ENCODE measurements at places on chromosomes 16 and 17. TPM values are rescaled to one million over a fixed set of nuclear protein-coding genes. Genes with fewer than 3 reads are reported as not detected.
A peak's percentile ranks its signal among the peaks of the same experiment; 100 is the strongest.

The SAMD14 gene
- total RNA-seq = 0.55 TPM

The USP6 gene
- total RNA-seq = 0.08 TPM

The FGF11 gene
- total RNA-seq = 16.6 TPM

The ATAD5 gene
- total RNA-seq = 37.0 TPM

The TRPV3 gene
- total RNA-seq = 0.37 TPM

The FOXO3B gene
- total RNA-seq = 5.8 TPM

The CA4 gene
- not detected for total RNA-seq

The PROCA1 gene
- total RNA-seq = 5.3 TPM

The ZNF785 gene
- total RNA-seq = 11.7 TPM

DNA sequence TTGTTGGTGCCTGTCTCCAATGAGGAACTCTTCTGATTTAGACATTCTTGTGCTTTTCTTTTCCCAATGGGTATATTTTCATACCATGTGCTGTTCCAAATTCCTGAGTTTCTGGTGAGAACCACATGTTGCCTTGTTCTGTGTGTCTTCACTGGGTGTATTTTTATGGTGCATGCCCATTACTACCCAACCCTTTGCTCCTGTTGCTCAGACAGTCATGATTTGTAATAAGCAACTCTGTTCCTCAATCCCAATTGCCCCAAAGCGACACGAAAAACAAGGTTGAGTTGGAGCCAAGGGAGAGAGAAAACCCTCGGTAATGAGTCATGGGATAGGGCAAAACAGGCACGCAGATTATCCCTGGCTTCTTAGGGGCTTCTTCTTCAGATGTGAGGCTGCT lies 101.8 kb downstream of the ABCA8 start:
- H3K4me3 ChIP-seq = no peak overlapping the region
- no peak for DNase-seq
- no peaks in the 10 kb centered on the region for H3K36me3 ChIP-seq

DNA sequence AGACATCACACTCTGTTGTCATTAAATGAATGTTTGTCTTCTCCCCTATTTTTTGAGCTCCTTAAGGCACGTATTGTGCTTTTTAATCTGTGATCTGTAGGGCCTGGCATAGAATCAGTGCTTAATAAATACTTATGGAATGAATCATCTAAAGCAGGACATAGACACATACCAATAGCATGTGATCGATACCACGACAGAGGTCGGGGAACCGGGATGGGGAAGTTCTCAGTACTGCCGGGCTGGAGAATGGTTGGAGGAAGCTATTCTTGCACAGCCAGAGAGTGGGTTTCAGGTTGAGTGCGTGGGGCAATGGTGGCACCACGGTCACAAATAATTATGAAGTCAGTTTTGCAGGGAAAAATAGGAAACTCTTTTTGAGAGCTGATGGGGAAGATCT lies 26.8 kb downstream of the NLRP1 start:
- H3K27me3 ChIP-seq = no peaks in the 10 kb centered on the region
- no peak for DNase-seq
- peaks cover 14% of the 10 kb centered on the region for H3K4me1 ChIP-seq

DNA sequence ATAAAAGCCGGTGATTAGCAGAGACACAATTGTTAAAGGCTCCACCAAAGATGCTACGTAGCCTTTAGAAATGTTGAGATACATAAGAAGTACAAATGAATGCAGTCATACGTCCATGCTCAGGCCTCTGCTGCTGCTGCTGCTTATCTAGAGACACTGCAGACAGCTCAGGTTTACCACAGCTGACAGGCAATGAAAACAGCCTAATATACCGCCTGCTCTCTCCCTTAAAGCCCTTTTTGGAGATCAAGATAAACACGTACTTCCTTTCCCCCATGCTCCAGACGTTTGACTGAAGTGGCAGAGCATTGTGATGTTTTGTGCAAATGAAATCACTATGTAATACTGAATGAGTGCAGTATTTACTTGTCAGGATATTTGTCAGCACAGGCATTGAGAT lies 185.3 kb downstream of the AATF start:
- H3K27ac ChIP-seq = no peak overlapping the region
- DNase-seq = no peak
- no peaks in the 10 kb centered on the region for H3K4me1 ChIP-seq
- H3K4me3 ChIP-seq = no peak overlapping the region

DNA sequence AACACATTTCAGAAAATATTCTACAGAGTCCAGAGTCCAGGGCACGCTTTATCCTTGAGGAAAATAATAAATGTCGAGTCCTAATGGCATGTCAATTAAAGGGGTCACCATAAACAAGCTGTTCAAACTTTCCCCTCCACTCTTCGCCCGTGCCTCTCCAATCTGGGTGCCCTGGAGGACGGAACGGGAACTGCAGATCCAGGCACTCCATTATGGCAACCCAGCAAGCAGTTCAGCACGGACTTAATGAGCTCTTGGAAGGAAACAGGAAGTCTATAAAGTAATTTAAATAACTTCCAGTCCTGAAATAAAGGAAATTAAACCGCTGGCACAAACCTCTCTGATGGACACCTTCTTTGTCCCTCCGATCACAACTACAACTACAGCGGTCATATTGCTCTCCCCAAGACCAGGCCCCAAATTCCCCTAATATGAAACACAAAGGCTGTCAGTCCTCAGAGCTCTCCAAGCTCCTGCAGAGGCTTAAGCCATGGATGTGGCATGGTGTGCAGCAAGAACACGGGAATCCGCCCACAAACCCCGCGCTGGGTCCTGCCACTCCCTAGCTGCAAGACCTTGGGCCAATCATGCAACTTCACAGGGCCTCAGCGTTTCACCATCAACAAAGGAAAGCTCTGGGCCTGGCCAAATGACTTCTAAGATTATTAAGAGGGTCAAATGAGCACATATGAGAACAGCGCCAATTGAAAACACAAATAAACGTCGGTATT lies 52.6 kb downstream of the ZFHX3 start:
- peaks cover 9% of the 10 kb centered on the region for H3K27me3 ChIP-seq
- H3K4me1 ChIP-seq = no peaks in the 10 kb centered on the region
- H3K27ac ChIP-seq = no peak overlapping the region
- peak; percentile 22 for DNase-seq
- H3K4me3 ChIP-seq = no peak overlapping the region
- no peaks in the 10 kb centered on the region for H3K36me3 ChIP-seq

- H3K4me1 ChIP-seq = no peaks in the 10 kb centered on the region
- no peak overlapping the region for H3K27ac ChIP-seq
- DNase-seq = no peak
- H3K27me3 ChIP-seq = no peaks in the 10 kb centered on the region
- H3K4me3 ChIP-seq = no peak overlapping the region
- no peaks in the 10 kb centered on the region for H3K36me3 ChIP-seq
Measured at GRCh38 chr17:72764632-72765041, 327.9 kb downstream of the SLC39A11 start.

- no peaks in the 10 kb centered on the region for H3K27me3 ChIP-seq
- no peak overlapping the region for H3K4me3 ChIP-seq
- peak overlapping the region; percentile 58 for H3K27ac ChIP-seq
- H3K4me1 ChIP-seq = peaks cover 55% of the 10 kb centered on the region
Measured at GRCh38 chr16:53094013-53094630, 39.3 kb downstream of the CHD9 start.

- no peak overlapping the region for H3K4me3 ChIP-seq
- no peak for DNase-seq
- no peaks in the 10 kb centered on the region for H3K4me1 ChIP-seq
Measured at GRCh38 chr17:74148901-74149596, 54.4 kb upstream of the RPL38 start.

DNA sequence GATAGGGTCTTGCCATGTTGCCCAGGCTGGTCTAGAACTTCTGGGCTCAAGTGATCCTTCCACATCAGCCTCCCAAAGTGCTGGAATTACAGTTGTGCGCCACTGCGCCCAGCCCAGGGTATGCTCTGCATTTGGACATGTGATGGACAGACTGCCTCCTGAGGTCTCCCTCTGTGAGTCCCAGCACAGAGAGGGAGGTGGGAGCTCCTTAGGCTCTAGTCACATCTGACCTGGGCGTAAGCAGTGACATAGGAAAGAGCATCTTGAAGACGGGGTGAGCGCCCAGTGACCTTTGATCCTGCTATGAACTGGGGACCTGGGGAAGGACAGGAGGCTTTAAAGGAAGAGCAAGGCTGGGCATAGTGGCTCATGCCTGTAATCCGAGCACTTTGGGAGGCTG lies 2.2 kb upstream of the GFAP start:
- H3K27me3 ChIP-seq = peaks cover 22% of the 10 kb centered on the region
- DNase-seq = no peak
- H3K4me3 ChIP-seq = no peak overlapping the region
- peaks cover 13% of the 10 kb centered on the region for H3K4me1 ChIP-seq

- H3K4me3 ChIP-seq = no peak overlapping the region
- no peak overlapping the region for H3K27ac ChIP-seq
- no peaks in the 10 kb centered on the region for H3K36me3 ChIP-seq
- peaks cover 7% of the 10 kb centered on the region for H3K4me1 ChIP-seq
Measured at GRCh38 chr17:1304962-1305563, 25.6 kb downstream of the TRARG1 start.

DNA sequence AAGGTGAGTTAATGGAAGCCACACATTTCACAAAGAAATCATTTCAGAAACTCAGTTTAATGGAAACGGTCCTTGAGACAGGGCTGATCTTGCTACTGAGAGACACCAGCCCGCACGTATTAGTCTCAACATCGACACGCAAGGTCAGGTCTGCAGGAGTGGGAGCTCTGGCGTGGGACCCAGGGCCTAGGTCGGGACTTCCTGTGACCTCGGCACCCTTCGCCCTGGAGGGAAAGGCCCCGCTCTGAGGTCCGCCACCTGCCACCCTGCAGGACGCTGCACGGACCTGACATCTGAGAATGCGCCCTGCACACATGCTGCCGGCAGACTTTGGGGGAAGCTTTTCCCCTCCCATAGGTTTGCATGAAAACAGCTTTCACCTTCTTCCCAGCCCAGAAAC lies 59.7 kb downstream of the LMF1 start:
- no peaks in the 10 kb centered on the region for H3K4me1 ChIP-seq
- DNase-seq = no peak
- H3K36me3 ChIP-seq = peaks cover 2% of the 10 kb centered on the region
- no peaks in the 10 kb centered on the region for H3K27me3 ChIP-seq
- H3K4me3 ChIP-seq = no peak overlapping the region

DNA sequence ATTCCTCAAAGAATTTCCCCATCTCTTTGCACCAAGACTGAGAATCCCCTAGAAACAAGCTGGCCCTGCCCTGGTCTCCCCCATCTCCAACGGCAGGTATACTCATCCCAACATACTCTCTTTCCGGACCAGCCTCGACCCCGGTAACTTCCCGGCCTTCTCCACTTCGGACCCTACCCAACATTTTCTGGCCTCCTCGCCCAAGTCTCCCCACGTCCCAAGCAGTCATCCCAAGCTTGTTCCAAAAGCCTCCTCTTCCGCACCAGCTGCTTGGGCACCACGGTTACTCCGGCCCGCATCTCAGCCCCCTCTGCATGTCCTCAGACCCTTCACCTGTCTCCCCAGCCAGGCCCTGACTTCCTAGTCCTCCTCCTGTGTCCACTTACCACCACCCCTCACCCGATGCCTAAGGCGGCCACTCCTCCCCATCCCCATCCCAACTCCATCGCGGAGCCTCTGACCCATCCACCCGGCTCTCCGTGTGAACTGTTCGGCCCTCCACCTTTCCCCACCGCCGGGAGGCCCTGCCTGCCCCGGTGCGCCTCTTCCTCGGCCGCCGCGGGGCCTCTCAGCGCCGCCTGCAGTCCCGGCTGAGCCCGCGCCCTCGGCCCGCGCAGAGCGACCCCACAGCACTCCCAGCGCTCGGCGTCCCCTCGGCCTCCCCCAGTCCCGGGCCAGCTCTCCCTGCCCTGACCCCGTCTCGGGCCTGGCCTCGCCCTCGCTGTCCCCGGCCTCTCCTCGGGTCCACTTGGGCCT lies 994 bp downstream of the PITPNA start:
- peak overlapping the region; percentile 77 for H3K4me3 ChIP-seq
- H3K36me3 ChIP-seq = peaks cover 6% of the 10 kb centered on the region
- H3K27ac ChIP-seq = peak overlapping the region; percentile 78
- DNase-seq = peak; percentile 45
- peaks cover 34% of the 10 kb centered on the region for H3K4me1 ChIP-seq

DNA sequence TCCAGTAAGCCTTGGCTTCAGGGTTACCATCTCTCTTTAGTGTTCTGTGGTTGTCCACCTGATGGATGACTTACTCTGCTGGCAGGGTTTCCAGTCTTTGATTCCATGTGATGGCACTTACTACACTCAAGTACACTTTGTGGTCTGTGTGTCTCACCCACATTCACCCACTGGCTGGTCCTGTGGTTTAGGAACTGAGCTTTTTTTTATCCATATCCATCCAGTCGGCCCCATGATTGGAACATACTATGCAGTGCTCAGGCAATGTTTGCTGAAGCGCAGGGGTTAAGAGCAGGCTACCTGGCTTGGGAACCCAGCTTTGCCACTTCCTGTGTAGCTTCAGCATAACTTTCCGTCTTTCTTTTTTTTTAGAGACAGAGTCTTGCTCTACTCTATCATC lies 2.8 kb upstream of the FUS start:
- H3K27me3 ChIP-seq = no peaks in the 10 kb centered on the region
- DNase-seq = peak; percentile 77
- H3K4me3 ChIP-seq = peak overlapping the region; percentile 61
- H3K4me1 ChIP-seq = peaks cover 30% of the 10 kb centered on the region

DNA sequence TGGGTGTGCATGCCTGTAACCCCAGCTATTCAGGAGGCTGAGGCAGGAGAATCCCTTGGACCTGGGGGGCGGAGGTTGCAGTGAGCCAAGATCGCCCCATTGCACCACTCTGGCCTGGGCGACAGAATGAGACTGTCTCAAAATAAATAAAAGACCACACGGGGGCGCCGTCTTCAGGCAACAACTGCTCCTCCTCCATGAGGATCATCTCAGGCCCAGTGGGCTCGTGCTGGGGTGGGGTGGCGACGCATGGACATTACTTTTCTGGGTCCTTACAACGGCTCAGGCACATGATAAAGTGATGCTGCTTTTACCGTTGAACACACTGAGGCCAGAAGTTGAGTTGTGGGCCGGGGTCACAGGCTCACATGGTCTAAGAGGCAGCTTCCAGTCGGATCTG lies 56.2 kb downstream of the PRMT7 start:
- H3K27me3 ChIP-seq = peaks cover 21% of the 10 kb centered on the region
- DNase-seq = peak; percentile 74
- no peak overlapping the region for H3K4me3 ChIP-seq
- peaks cover 12% of the 10 kb centered on the region for H3K36me3 ChIP-seq

GRCh38 chr17:46025060-46025459 lies 26.0 kb downstream of the STH start:
- DNase-seq = no peak
- peaks cover 28% of the 10 kb centered on the region for H3K36me3 ChIP-seq
- H3K4me1 ChIP-seq = peaks cover 15% of the 10 kb centered on the region
- no peaks in the 10 kb centered on the region for H3K27me3 ChIP-seq

DNA sequence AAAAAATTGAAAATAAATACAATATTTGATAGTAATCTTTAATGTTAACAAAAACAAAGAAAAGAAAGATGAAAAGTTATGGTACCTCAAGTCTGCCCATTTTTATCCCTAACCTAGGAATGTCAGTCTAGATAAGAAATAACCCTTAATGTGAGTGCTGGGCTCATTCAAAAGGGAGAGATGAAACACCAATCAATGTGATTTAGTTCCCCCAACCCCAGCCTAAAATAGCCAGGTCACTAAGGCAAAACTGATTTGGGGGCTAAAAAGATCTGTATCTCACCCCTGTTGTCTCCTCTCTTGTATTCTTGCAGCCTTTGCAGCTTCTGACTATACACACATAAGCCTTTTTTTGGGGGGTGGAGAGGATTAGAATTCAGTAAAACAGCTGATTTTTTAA lies 3.2 kb upstream of the IGF2BP1 start:
- no peak overlapping the region for H3K4me3 ChIP-seq
- H3K27ac ChIP-seq = no peak overlapping the region
- DNase-seq = no peak
- H3K36me3 ChIP-seq = no peaks in the 10 kb centered on the region
